ENCODE measurements at places on chromosomes 5 and 9. TPM values are rescaled to one million over a fixed set of nuclear protein-coding genes. Genes with fewer than 3 reads are reported as not detected.

Gene DROSHA
- total RNA-seq = 48.4 TPM

Gene RNF145
- 52.9 TPM for total RNA-seq

Gene FOXD1
- total RNA-seq = 5.1 TPM

- DNase-seq = no peak
Observed at GRCh38 chr9:27425827-27426510, 98.1 kb upstream of the IFNK start.

GRCh38 chr5:173850659-173851058 lies 37.5 kb upstream of the CPEB4 start:
- no peak for DNase-seq

- no peak for DNase-seq
Observed at GRCh38 chr5:88269222-88269771, 652 bp upstream of the TMEM161B start.

DNA sequence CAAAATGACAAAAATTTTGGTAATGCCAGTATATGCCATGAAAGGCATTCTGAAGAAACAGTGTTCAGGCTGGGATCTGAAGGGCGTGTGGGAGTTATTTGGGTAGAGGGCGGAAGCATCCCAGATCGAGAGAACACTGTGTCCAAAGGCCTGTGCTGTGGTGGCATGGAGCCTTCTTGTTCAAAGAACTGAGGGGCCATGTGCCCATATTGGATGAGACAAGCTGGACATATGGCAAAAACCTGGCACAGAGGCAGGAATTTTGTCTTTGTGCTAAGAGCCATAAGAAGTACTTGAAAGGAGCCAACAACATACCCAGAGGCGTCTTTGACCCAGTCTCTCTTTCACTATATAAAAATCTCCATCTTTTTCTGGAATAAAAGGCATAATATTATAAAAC lies 128.0 kb downstream of the SYK start:
- no peak for DNase-seq

DNA sequence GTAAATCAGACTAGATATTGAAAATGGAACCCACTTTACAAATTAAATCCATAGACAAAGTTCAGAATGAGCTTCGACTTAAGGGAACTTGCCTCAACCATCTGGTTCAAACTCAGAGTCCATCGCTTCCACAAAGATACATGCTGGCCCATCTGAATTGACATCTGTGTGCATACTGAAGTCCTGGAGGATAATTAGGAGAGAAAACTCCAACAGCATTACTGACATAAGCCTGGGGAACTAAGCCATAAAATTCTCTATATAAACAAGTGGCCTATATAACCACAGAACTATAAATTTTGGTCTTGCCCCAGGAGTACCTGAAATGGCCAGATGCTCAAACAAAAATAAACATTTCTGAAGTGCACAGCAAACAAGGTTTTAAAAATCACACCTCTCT lies 94.4 kb downstream of the IZUMO3 start:
- DNase-seq = peak; percentile 3

DNA sequence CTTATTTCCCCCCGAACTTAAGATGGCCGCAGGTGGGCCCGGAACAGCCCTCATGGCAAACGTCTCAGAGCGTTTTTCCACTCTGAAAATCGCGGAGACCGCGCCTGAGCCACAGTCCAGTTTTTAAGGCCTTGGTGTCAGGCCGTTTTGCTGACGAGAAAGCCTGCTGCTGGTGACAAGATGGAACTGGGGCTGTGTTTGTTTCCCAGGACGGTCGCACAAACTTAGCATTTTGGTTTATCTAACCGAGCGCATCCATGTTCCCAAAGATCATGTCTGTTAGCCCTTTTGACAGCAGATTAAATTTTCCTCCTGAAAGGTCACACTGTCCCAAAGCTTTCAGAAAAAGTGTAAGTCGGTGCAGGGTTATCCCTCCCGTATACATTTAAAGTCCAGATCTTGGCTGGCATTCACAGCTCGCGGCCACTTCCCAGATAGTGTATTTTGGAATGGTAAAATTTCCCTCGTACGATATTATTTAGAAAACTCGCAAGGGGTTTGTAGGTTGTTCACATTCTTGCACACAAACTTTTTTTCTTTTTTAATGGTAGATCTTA lies 812 bp downstream of the SREK1 start:
- no peak for DNase-seq

GRCh38 chr5:98779264-98779877 lies 5.9 kb downstream of the RGMB start:
- DNase-seq = peak; percentile 1

GRCh38 chr9:115106001-115106400 lies 12.0 kb downstream of the TNC start:
- no peak for DNase-seq

Measured in tongue (tissue), 3 donors.